Vagina (tissue), 2 donors: ENCODE measurements at places on chromosomes 2 and 18. TPM values are rescaled to one million over a fixed set of nuclear protein-coding genes. Genes with fewer than 3 reads are reported as not detected.

GRCh38 chr2:218323526-218324472 is 31.5 kb upstream of the TMBIM1 start:
- no peak for DNase-seq
- H3K27me3 ChIP-seq: no peaks in the 10 kb centered on the region
- peak overlapping the region; percentile 84 for H3K4me3 ChIP-seq
- peaks cover 25% of the 10 kb centered on the region for H3K4me1 ChIP-seq

DNA sequence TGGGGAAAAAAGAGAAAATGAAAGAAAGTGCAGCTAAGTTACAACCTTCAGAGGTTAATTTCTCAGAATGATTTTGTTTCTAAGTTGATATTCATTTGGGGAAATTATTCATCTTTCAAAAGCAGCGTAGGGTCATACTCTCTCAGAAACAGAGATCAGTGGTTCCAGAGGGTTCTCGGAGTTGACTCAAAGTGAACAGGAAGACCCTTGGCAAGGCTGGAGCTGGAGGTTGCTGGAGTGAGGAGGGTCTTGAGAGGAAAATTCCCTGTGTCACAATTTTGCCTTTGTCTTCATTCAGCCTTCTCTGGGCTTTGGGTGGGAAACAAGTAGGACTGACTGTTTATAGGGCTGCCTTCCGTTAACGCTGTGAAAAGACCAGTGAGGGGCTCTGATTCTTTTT is 168.2 kb downstream of the ICOS start:
- DNase-seq: no peak
- H3K36me3 ChIP-seq: no peaks in the 10 kb centered on the region

The RUFY4 gene
- total RNA-seq: not detected

- DNase-seq: no peak
- H3K4me3 ChIP-seq: no peak overlapping the region
- no peak overlapping the region for H3K27ac ChIP-seq
- H3K27me3 ChIP-seq: no peaks in the 10 kb centered on the region
- peaks cover 24% of the 10 kb centered on the region for H3K36me3 ChIP-seq
- peaks cover 7% of the 10 kb centered on the region for H3K4me1 ChIP-seq
These were observed 47.4 kb downstream of the DNAJC10 start for GRCh38 chr2:182763311-182763912.

The FOXI3 gene
- total RNA-seq: not detected

DNA sequence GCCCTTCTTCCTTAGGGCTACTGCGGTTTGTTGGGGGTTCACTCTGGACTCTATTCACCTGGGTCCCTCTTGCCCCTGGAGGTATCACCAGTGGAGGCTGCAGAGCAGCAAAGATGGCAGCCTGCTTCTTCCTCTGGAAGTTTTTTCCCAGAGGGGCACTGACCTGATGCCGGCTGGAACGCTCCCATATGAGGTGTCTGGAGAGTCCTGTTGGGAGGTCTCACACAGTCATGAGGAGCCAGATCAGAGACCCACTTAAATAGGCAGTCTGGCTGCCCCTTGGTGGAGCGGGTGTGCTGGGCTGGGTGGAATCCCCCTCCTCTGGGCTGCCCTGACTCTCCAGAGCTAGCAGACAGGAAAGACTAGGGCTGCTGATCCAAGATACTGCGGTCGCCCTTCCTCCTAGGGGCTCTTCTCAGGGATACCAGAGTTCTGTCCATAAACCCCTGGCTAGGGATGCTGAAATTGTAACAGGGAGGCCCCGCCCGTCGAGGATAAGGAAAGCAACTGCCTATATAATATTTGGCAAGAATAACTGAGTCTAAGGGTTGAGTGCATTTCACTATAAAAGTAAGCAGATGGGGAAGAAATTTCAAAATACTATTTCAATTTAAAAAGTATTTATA is 140.7 kb downstream of the NOL4 start:
- DNase-seq: no peak
- H3K4me3 ChIP-seq: no peak overlapping the region
- H3K4me1 ChIP-seq: no peaks in the 10 kb centered on the region
- no peaks in the 10 kb centered on the region for H3K36me3 ChIP-seq
- H3K27me3 ChIP-seq: no peaks in the 10 kb centered on the region

DNA sequence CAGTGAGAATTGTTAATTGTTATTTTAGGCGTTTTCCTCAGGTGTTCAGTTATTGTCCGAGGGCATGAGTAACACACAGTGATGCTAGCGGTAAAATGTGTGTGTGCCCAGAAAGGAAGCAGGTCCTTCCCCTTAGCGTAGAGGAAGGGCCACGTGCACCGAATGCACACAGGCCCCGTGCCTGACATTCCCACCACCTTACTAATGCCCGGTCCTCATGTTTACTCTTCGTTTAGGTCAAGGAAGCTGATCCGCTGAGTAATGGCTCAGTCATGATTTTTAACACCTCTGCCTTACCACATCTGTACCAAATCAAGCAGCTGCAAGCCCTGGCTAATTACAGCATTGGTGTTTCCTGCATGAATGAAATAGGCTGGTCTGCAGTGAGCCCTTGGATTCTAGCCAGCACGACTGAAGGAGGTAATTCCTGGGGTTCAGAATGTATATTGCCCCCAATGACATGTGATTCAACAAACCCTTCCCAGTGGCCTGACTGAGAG is 76.7 kb downstream of the MERTK start:
- no peaks in the 10 kb centered on the region for H3K27me3 ChIP-seq
- peak; percentile 85 for DNase-seq
- H3K4me3 ChIP-seq: no peak overlapping the region
- no peaks in the 10 kb centered on the region for H3K36me3 ChIP-seq
- H3K4me1 ChIP-seq: no peaks in the 10 kb centered on the region

The POLE4 gene
- 21.6 TPM for total RNA-seq

DNA sequence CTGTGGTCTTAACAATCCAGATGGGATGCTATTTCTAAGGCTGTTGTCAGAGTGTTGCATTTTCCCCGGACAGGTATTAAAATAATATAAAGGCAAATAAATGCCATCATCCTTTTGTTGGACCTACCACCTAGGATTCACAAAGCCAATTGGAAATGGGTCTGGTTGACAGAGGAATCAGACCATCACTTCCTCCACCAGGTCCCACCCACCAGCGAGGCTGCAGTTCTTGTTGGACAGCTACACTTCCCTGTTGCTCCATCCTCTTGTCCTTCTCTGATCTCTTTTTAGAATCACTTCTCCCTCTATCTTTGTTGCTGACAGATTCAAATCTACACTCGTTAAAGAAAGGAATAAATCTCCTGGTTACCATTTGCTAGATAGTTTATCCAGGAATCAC is 1.1 kb downstream of the TMEM169 start:
- no peaks in the 10 kb centered on the region for H3K4me1 ChIP-seq
- no peak overlapping the region for H3K4me3 ChIP-seq
- DNase-seq: no peak
- H3K36me3 ChIP-seq: no peaks in the 10 kb centered on the region
- no peaks in the 10 kb centered on the region for H3K27me3 ChIP-seq
